ENCODE measurements at places on chromosomes 1 and 21. TPM values are rescaled to one million over a fixed set of nuclear protein-coding genes. Genes with fewer than 3 reads are reported as not detected.
A peak's percentile ranks its signal among the peaks of the same experiment; 100 is the strongest.

DNA sequence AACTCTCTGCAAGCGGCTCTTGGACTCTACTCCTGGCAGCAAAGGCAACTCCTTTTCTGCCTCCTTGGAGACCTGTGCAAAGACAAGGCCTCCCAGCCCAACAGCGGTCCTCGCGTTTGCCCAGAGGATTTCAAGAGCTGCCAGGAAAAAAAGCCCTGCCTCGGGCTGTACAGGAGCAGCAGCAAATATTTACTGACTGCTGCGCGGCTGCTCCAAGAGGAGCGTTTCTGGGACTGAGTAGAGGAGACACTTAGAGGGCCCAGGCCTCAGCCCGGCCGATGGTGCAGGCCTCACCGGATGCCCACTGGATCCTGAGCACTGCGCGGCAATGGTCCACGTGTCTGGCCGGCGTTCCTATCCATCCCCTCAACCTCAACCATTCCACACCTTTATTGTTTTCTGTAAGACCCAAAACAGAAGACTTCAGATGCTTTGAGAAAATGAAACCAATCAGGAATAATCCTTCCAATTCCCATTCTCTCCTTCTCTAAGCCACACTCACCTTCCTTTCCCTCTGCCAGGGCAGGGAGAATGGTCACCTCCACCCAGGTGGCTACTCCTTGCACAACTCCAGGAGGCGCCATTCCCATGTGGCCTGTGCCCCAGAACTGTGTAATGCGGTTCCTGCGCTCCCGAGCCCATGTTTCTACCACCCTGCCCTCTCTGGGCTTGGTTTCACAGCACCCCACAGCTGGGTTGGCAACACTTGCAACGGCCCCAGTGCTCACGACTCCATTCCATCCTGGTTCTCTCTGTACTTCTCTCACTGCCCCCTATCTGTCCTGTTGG lies 215.8 kb downstream of the TRABD2B start:
- no peak for DNase-seq

SELE gene
- total RNA-seq, result not detected

NPPB gene
- total RNA-seq, result not detected

GRCh38 chr1:215682232-215682631 lies 115.1 kb downstream of the KCTD3 start:
- DNase-seq, result no peak

LCE1E gene
- total RNA-seq, result not detected

XCL2 gene
- total RNA-seq, result not detected

DNA sequence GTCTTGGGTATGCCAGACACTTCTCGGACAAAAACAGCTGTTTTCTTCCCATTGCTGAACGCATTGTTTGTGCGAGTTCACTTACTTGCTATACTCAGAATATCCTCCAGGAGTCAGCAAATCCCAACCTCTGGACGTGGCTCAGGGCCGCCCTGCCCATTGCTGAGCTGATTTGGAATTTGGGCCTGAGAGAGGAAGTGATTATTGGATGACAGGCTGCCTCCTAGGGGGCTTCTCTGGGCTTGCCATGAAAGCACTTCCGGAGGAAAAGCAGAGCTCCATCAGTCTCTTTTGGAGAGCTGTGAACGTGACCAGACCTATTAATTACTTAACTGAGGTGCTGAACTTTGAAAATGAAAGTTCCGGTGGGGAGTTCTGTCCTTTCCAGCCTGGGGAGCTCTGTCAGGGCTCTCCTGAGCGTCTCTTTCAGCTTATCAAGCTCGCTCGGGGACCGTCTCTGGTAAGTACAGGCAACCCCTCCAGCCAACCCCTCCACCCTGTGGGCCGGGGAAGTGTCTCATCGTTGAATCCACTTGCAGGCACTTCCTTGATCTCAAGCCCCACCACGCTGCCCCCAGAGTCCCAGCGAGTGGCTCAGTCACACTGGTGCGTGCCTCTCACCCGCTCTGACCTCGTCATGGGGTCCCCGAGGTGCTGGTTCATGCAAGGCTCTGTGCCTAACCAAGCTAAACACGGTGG lies 76.9 kb downstream of the CLIC6 start:
- DNase-seq, result peak; percentile 77

DNA sequence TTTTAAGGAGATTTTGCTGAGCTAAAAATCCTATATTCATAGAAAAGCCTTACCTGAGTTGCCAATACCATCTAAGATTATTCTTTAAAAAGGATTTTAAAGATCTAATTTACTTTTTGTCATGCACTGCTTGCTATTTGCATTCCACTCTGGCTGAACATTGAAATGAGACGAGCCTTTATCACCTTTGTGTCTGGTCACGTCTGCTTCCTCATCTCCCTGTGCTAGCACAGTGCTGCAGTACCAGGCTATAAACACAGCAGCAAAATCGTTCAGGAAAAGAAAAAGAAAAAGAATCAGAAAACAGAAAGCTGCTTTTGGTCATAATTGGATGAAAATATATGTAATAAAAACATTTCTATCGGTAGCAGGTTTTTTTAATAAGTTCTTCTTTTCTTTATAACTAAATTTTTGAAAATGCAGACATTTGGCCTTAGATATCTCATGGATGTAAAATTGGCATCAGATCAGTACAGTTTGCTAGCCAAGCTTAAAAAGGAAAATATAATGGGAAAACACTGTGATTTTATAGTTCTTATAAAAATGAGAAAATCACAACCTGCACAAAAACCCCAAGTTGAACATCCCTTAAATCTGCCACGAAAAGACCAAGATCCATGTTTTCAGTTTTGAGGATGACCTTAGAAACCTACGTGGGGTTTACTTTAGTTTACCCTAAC lies 735.7 kb upstream of the CXADR start:
- no peak for DNase-seq

DNA sequence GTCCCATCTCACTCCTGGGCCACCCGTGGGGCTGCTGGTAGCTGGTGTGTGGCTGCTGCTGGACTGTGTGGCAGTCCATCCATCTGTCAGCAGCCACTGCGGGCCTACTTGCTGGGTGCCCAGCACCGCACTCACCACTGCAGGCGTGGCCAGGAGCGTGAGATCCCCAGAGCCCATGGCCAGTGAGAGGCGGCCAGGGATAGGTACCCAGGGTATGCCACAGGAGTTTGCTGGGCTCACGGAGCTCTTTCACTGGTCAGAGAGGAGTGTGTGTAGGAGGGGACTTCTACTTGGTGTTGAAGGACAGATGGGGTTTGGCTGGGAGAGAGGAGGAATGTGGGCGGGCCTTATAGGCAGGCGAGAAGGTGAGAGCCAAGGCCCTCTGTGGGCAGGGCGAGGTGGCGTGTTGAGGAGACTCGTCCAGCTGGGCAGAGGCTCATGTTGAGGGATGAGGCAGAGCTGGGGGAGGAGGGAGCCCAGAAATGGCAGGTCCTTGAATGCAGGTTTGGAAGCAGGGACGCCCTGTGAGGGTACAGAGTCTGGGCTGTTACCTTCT lies 15.0 kb downstream of the QSOX1 start:
- DNase-seq, result no peak

GRCh38 chr1:51576923-51577322 lies 40.0 kb upstream of the OSBPL9 start:
- DNase-seq, result no peak

- peak; percentile 87 for DNase-seq
These were observed 95.6 kb downstream of the LAMC2 start for GRCh38 chr1:183281553-183282091.

GRCh38 chr21:26849428-26850115 lies 4.4 kb upstream of the ADAMTS1 start:
- DNase-seq, result no peak

ZC3H12A gene
- 3.8 TPM for total RNA-seq

DNA sequence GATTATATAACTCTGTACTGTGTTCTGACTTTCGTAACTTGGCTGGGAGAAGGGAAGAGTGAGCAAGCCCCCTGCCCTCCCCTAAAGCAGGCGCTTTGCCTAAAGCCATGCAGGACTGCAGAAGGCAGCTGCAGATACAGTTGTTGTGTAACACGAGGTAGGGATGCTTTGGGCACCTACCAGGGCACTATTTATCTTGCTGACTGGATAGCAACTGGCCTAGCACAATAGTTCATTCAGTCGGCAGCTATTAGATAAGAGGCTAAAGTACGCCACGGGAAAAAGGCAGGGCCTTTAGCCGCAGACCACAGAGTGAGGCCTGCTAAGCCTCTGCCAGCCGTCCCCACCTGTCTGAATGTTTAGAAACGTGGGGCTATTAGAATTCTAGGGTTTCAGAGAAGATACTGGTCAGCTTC lies 80.9 kb downstream of the TTC3 start:
- no peak for DNase-seq

CNIH3 gene
- total RNA-seq, result 1.6 TPM

DNA sequence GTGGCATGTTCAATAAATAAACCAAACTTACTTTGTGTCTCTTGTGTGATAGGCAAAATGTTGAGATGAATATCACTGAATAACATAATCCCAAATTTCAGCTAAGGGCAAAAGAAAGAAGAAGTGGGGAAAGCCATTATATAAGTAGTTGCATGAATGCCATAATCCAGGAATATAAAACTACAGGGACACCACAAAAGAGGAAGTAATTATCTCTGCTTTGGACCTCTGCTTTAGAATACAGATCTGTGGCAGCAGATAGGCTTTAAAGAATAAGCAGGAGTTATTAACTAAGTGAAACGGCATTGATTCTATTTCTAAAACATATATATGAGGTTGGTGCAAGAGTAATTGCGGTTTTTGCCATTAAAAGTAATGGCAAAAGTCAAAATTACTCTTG lies 288.5 kb upstream of the SNX7 start:
- no peak for DNase-seq

LCE1F gene
- total RNA-seq, result not detected

DNA sequence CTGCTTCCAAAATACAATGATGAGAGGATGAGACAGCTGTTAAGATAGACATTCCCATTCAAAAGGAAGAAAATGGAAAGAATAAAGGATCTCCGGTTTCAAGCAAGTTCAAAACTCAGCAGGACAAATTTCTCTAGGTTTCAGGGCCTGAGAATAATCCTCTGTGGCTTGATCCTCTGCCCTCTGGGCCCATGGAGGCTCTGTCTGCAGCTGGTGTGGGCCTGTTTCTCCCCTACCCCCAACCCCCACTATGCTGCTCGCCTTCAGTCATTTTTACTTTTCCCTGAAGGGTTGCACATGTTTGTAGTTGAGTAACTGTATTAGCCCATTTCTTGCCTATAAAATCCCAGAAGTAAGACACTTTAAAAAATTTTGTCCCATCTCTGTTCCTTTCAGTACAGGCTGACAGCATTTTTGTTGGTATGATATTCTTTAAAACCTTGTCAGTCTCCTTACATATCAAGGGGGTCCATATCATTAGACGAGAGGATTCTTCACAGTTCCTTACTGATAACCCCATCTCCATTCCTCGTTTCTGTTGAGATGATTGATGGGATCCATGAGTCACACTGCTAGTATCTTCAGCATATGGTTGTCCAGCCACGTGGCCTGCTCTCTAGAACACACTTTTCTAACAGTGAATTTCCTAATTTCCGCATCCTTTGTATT lies 10.5 kb downstream of the ZMYM4 start:
- no peak for DNase-seq

DNA sequence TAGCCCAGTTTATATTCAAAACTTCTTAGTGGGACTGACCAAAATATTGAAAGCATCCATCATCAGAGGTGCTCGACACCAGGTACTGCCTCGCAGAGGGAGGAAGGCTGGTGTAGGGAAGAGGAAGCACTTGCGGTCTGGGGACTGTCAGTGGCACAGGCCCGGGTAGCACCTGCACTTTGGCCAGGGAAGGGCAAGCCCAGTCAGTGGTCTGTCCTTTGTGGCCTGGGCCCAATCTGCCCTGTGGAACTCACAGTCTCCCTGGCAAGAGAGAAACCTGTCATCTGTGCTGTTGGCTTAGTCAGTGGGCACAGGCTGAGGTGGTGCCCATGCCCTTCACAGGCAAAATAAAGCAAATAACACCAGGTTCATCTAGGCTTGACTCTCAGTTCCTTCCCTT lies 77.4 kb downstream of the SYT6 start:
- DNase-seq, result no peak

APP gene
- 266 TPM for total RNA-seq

GRCh38 chr1:88650676-88651418 lies 33.2 kb upstream of the PKN2 start:
- no peak for DNase-seq

FH gene
- 261 TPM for total RNA-seq

DNA sequence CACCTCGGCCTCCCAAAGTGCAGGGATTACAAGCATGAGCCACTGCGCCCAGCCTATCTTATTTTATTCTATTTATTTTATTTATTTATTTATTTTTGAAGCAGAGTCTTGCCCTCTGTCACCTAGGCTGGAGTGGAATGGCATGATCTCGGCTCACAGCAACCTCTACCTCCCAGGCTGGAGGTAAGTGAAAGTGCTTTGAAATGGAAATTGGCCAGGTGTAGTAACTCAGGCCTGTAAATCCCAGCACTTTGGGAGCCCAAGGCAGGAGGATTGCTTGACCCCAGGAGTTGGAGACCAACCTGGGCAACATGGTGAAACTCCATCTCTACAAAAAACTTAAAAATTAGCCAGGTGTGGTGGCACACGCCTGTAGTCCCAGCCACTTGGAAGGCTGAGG lies 5.1 kb upstream of the DSTYK start:
- no peak for DNase-seq

DNA sequence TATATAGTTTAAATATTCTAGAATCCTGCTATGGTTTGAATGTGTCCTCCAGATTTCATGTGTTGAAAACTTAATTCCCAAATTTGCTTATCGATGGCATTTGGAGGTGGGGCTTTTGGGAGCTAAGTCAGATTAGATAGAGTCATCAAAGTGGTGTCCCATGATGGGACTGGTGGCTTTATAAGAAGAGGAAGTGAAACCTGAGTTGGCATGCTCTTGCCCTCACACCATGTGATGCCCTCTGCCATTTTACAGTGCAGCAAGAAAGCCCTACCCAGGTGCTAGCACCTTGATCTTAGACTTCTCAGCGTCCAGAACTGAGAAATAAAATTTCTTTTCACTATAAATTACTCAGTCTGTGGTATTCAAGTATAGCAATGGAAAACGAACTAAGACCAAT lies 111.3 kb downstream of the TGFB2 start:
- no peak for DNase-seq

DNA sequence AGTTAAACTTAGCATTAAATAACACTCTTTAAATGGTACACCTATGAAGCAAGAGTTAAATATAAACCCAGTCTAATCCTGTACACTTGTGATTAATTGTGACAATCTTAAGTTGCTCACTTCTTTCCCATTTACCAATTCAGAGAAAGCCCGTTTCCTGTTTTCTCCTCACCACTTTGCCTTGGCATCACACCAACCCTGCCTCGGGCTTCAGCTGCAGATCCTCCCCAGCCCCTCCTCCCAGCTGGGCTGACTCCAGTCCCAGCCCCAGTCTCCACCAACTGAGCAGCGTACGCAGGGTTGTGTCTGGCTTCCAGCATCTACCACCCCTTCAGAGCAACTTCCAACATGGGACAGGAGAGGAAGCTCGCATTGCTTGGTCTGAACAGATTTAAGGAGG lies 4.1 kb downstream of the PYCR2 start:
- peak; percentile 56 for DNase-seq

DNA sequence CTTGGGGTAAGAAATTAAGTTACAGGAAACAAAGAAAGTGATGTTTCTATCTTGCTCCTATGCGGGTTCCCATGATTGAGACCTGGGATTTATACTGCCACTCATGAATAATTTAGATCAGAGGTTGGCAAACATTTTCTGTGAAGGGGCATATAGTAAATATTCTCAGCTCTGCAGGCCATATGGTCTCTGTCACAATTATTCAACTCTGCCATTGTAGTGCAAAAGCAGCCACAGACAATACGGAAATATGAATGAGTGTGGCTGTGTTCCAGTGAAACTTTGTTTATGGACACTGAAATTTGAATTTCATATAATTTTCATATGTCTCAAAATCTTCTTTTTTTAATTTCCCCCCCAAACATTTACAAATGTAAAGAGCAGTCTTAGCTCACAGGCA lies 127.2 kb downstream of the FOXD2 start:
- DNase-seq, result no peak

- no peak for DNase-seq
These were observed 117.1 kb downstream of the NRIP1 start for GRCh38 chr21:14947613-14948160.
